ENCODE measurements at places on chromosomes 1 and 21. TPM values are rescaled to one million over a fixed set of nuclear protein-coding genes. Genes with fewer than 3 reads are reported as not detected.
A peak's percentile ranks its signal among the peaks of the same experiment; 100 is the strongest.

GRCh38 chr1:101069158-101069557 lies 43.6 kb upstream of the DPH5 start:
- no peak for DNase-seq

DNA sequence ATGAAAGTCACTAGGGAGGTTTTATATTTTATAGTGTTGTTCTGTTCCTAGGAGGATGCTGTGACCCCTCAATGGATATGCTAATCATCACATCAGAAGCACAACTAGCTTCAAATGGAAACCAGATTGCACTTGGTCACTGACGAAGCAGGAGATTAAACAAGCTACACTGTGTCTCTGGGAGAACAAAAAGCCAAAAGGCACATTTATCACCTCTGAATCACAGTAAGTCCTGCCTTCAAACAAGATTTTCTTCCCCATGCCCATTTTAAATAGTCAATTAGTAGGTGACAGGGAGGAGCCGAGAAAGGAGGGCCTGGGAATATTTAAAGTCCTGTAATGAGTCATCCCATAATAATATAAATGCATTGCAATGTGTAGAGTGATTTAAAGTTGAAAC lies 38.1 kb downstream of the RGS2 start:
- DNase-seq = no peak

DNA sequence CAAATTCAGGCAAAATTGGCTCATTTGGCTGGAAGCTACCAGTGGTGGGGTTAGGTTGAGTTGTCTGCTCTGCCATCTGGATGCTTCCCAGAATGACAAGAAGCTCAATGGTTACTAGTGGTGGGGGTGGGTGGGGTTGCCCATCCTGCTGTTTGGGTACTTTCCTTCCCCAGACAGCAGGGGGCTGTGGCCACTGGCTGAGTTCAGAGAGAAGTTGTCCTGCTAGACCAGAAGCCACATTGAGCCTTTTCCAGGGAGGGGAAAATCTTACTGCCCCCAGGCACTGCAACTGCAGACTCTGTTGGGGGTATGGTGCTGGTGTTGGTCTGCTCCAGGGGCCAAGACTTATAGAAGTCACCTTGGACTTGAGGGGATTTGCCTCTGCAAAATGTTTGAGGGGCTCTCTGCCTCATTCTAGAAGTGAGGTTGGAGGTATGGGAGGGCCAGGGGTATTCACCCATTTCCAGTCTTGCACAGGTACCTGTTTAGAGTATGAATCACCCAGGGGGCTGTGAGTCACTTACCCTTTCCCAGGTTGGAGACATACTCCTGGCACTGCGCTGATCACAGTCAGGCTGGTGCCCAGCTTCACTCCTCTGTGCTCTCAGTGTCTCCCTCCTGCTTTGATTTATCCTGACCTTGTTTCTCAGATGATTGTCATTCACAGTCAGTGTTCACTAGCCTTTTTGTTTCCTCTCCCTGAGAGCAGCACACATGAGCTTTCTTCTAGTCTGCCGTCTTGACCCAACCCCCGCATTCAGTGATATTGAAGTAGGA lies 89.1 kb upstream of the NEGR1 start:
- DNase-seq = no peak

- no peak for DNase-seq
Observed at GRCh38 chr1:50279622-50280330, 143.5 kb downstream of the DMRTA2 start.

DNA sequence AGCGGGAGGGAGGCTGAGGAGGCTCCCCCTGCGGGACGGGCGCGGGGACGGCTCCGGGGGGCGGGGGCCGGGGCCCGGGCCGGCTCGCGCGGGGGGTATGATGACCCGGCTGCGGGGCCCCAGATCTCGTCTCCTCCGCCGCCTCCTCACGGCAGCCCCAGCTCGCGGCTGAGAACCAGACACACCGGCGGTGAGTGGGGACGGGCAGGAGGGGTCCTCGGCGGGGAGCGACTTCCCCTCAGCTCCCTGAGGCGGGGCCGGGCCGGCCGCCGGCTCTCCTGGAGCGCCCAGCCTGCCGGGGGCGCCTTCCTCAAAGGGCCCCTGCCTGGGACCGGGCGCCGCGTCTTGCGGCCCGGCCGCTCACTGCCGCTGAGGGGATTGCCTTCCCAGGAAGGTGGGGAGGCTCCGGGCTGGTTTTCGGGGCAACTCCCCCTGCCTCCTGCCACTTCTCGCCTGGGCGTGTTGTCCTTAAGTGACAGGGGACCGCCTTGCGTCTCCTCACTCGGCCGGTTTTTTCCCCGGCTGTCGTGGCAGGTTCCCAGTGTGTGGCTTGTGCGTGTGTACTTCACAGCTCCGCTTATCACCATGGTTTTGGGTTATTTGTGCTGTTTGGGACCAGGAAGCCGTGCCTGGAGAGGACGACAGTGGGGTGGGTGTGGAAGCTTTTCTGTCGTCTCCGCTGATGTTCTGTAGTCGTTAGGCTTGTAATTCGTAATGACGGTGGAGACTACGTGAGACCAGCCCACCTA lies 800 bp downstream of the HIPK1 start:
- DNase-seq = peak; percentile 76

GRCh38 chr1:5934058-5934884 lies 58.0 kb downstream of the NPHP4 start:
- DNase-seq = no peak

DNA sequence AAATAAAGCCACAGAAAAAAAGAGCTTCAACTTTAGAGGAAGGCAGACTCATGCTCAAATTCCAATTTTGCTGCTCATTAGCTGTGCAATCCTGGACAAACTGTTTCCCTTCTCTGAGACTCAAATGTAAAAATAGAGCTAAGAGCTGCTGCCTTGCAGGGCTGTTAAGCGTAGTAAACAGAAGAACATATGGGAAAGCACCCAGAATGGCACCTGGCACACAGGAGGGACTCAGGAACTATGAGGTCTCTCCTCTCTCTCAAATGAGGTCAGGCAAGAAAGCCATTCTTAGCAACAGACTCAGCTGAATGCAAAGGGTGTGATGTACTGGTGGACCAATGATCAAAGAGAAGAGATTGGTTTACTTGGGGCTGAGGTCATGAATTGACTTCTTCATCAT lies 61.3 kb downstream of the TRABD2B start:
- no peak for DNase-seq

- no peak for DNase-seq
Observed at GRCh38 chr1:82486969-82487368, 686.2 kb downstream of the ADGRL2 start.

DNA sequence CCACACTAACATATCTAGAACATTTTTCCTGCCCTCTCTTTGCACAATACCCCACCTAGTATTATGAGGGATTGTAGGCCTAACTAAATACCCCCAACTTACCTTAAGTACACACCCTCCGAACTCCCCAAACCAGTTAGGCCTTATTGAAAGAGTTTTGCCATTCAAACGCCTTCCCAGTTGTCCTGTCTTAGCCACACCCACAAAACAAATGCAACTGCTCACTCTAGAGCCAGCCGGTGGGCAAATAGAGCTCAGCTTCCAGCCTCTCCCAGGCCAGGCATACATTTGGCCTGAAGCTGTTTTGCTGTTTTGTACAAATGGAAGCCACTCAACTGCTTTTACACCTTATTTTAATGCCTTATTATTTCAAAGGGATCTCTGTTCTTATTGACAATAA lies 224.2 kb upstream of the RUNX1 start:
- DNase-seq = no peak

DNA sequence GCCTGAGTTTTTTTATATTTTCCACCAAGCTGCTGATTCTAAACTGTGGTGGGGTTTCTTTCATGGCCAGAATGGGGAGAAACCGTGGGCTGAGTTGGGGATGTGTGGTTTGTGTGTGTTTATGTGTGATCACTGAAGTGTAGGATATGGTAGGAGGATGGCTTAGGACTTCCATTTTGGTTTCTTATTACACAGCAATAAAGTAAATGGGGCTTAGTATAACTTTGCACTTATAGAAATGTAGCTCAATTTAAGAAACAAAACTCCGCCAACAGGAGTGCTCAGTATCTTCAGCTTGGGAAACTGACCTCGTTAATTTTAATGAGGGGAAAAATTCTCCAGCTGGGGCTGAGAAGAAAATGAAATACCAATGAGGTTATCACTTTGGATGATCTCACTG lies 77.8 kb downstream of the PBX1 start:
- no peak for DNase-seq

DNA sequence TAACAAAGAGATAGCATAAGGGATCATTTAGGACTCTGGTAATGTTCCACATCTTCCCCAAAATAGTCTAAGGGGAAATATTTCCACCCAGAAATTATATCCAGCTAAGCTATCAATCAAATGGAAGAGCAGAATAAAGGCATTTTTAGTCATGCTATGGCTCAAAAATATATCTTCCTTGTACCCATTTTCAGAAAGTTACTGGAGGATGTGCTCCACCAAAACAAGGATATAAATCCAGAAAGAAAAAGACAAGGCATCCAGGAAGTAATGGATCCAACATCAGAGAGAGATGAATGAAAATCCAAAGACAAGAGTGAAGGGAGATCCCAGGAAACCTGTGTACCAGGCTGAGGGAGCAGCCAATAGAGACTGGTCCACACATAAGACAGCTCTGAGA lies 2.7 kb upstream of the KRTAP10-8 start:
- DNase-seq = no peak

DNA sequence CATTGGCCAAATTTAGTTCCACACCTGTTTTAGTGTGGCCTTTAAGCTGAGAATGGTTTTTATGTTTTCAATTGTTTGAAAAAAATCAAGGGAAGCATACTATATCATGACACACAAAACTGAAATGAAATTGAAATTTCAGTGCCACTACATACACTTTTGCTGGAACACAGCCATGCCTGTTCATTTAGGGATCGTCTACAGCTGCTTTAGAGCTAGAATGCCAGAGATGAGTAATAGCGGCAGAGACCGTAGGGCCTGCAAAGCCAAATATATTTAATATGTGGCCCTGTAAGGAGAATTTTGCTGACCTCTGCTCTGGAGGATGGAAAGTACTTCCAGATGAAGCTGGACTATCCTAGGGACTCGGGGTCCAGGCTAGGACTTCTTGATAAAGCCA lies 62.5 kb upstream of the LYST start:
- no peak for DNase-seq

DNA sequence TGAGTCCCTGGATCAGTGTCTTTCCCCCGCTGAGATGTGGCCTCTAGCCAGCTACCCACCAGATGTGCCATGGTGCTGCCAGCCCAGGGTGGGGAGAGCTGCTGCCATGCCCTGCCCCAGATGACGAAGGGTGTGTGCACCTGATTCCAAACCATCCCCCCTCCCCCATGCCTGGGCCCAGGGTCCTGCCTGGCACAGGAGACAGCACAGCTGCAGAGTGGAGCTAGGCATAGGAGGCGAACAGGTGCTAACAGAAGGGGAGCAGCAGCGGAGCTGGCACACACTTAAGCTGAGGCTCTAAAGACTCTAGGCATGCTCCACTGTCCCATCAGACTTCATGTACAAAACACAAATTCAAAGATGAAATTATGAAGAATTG lies 9.0 kb upstream of the LDLRAP1 start:
- DNase-seq = no peak

- DNase-seq = no peak
Observed at GRCh38 chr1:53368314-53369033, 40.6 kb upstream of the LRP8 start.

DNA sequence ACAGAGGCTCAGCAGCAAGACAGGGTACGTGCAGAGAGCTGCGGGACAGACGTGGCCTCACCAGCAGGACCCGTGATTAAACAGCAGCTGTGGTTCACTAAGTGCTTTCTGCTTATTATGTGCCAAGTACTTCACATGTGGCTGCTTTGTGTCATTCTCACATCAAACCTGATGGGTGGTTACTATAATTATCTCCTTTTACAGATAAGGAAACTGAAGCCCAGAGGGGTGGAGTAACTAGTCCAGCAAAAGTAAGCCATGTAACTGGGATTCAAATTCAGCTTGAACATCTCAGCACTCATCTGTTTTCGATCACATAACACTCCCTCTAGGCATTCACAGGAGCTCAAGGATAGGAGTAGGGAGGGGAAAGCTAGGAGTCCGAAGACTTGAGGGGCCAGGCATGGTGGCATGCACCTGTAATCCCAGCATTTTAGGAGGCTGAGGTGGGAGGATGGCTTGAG lies 50.8 kb upstream of the CLIC4 start:
- DNase-seq = no peak

GRCh38 chr1:120178799-120179756 lies 2.8 kb upstream of the SEC22B start:
- DNase-seq = no peak

DNA sequence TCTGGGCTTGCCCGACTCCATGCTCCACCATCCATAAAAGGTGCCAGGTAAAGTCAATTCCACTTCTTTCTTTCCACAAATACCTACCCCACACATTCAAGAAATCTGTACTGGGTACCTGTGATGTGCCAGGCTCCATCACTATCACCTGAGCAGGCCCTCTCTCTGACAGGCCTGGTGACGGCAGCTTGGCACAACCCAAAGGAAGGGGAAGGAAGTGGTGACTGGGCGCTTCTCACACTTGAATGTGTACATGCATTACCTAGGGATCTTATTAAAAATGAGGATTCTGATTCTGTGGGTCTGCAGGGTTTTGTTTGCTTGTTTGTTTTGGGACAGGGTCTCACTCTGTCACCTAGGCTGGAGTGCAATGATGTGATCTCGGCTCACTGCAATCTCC lies 7.5 kb downstream of the HTR1D start:
- no peak for DNase-seq

DNA sequence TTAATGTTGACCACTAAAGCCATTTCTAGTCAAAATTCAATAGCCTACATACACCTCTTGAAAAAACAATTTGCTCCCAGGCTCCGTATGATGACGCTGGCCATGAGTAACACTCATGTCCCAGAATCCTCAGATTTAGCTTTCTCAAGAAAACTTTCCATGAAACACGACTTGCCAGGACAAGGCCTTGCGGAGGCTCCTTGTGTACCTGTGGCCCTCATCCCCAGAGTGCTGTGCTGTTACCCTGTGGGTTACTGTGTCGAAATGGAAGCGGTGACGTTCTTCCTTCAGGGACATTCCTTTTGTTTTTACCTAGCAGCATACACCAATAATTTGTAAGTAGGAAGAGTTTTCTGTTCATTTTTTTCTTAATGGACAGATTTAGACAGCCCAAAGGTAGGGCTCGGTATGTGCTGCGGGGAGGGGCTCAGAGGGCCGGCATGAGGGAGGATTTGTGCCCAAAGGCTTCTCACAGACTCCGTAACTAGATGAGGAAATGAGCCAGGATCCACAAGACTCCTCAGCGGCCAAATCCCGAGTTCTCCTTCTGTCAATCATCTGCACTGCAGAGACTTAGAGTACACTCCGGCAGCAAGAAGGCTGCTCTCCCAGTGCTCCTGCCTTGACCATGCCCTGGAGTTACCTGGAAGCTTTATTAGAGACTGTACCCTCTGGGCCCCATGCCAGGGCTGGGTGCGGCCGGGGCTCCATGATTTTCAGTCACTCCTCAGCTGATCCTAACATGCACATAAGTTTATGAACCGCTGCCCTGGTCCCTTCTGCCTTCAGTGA lies 17.8 kb downstream of the GNG12 start:
- DNase-seq = no peak

The ITGB2 gene
- total RNA-seq = 283 TPM

The FCRL6 gene
- total RNA-seq = 0.28 TPM

The MATN1 gene
- 2.5 TPM for total RNA-seq

The WDR64 gene
- total RNA-seq = 0.67 TPM

The LCE2A gene
- not detected for total RNA-seq

The TCHH gene
- not detected for total RNA-seq

The PLA2G2F gene
- total RNA-seq = not detected

The DCST1 gene
- total RNA-seq = 0.33 TPM
